Thyroid gland (tissue), 4 donors: ENCODE measurements at places on chromosomes 1 and 21.

GRCh38 chr1:25462732-25463131, 32.0 kb downstream of the MACO1 start:
- H3K27ac ChIP-seq = no peak overlapping the region
- peaks cover 11% of the 10 kb centered on the region for H3K4me1 ChIP-seq
- H3K4me3 ChIP-seq = no peak overlapping the region
- peaks cover 8% of the 10 kb centered on the region for H3K36me3 ChIP-seq

DNA sequence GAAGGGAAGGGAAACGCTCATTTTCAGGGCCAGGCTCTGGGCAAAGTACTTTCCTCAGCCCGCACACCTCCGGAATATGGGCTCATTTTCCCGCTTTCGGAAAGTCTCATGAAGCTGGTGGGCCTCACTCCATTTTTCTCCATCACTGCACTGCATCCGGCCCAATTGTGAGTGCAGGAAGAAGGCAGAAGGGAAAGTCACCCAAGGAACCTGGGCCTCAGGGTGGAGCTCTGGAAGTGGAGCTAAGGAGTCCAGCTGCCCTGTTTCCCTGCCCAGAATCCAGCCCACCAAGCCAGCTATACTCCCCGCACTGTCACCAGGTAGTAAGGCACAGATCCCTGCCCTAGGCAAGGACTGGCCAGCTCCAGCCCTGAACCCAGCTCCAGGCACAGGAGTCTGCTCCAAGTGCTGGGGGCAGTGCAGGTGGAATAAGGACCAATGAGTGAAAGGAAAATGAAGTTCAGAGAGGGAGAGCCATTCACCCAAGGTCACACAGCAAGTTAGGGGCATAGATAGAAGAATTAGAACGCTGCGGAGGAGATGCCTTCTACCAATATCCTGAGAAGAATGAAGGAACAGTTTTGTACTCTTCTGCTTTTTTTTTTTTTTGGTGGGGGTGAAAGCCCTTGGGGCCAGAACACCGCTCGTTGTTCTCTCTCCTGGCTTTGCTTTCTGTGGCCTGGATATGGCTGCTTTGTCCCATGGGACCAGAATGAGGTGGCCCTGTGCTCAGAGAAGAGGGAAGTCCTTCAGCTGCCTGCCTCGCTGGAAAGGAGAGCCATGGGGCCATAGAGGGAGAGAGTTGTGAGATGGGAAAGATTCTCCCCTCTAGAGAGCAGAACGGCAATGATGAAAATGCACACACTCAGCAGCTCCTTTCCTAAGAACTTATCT, 10.0 kb downstream of the LRP8 start:
- H3K36me3 ChIP-seq = peaks cover 4% of the 10 kb centered on the region
- H3K27ac ChIP-seq = no peak overlapping the region
- no peaks in the 10 kb centered on the region for H3K27me3 ChIP-seq
- no peak overlapping the region for H3K4me3 ChIP-seq

DNA sequence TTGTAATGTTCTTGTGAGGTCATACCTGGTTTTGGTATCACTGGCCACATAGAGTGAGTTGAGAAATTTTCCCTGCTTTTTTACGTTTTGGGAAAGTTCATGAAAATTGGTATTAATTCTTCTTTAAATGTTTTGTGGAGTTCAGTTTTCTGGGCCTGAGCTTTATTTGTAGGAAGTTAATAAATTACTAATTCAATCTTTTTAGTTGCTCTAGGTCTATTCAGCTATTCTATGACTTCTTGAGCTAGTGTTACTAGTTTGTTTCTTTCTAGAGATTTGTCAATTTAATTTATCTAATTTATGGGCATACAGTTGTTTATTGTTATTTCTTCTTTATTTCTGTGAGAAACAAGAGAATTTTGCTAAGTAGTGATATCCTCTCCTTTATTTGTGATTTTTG, 37.4 kb downstream of the HOOK1 start:
- no peak for DNase-seq
- H3K27ac ChIP-seq = no peak overlapping the region
- no peaks in the 10 kb centered on the region for H3K27me3 ChIP-seq

DNA sequence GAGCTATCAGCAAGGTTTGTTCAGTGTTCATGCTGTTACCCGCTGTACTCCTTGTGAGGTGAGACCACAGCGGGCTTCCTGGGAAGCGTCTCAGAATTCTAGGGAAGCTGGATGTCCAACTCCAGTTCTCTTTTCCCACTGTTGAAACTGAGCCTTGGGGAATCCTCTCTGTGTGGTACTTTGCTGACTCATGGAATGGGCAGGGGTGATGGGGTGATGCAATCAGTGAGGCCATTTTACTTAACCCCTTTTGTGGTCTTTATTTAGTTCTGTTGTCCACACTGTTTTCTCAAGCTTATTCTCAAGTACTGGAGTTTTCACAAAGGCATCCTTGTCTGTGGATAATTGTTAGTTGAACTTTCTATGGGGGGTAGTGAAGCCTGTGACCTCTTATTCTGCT, 42.6 kb downstream of the ACKR1 start:
- no peak for DNase-seq
- H3K27me3 ChIP-seq = no peaks in the 10 kb centered on the region
- no peak overlapping the region for H3K27ac ChIP-seq
- no peaks in the 10 kb centered on the region for H3K36me3 ChIP-seq

GRCh38 chr1:21621761-21622436, 47.3 kb downstream of the RAP1GAP start:
- H3K4me1 ChIP-seq = peaks cover 54% of the 10 kb centered on the region
- DNase-seq = no peak
- H3K27me3 ChIP-seq = no peaks in the 10 kb centered on the region

DNA sequence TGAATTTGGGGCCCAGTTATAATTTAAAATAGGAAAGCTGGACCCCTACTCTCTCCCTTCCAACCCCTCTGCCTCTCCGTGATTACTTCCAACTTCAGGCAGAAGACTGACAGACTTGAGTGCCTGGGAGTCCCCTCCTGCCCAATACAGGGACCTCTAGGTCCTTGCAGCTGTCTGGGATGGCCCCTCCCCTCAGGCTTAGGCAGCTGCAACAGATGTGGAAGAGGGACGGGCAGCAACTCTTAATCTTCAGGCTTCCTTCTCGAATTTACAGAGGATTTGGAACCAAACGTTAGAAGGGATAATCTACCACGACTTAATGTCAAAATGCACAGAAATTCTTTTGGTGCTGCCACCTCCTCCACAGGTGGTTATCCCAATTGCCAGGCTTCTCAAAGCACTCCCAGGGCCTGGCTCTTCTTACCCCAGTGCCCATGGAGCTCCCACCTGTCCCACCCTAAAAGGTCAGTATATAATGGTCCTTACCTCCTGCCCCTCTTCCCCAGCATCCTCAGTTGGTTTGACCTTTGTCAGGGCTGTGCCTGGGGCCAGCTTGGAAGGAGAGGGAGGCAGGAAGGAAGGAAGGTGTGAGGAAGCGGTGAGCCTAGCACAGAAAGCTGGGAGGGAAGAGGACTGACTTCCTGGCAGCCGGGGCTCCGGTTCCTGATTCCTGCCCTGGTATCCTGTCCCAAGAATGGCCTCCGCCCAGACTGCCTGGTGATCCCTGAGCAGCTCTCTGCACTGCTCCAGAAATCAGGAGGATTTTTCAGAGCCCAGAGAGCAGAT, 2.8 kb downstream of the PEA15 start:
- H3K4me1 ChIP-seq = peaks cover 57% of the 10 kb centered on the region
- DNase-seq = no peak
- peak overlapping the region; percentile 32 for H3K27ac ChIP-seq
